ENCODE measurements at places on chromosomes 7 and 10. TPM values are rescaled to one million over a fixed set of nuclear protein-coding genes. Genes with fewer than 3 reads are reported as not detected.
A peak's percentile ranks its signal among the peaks of the same experiment; 100 is the strongest.

Gene CUBN
- 3.5 TPM for total RNA-seq

DNA sequence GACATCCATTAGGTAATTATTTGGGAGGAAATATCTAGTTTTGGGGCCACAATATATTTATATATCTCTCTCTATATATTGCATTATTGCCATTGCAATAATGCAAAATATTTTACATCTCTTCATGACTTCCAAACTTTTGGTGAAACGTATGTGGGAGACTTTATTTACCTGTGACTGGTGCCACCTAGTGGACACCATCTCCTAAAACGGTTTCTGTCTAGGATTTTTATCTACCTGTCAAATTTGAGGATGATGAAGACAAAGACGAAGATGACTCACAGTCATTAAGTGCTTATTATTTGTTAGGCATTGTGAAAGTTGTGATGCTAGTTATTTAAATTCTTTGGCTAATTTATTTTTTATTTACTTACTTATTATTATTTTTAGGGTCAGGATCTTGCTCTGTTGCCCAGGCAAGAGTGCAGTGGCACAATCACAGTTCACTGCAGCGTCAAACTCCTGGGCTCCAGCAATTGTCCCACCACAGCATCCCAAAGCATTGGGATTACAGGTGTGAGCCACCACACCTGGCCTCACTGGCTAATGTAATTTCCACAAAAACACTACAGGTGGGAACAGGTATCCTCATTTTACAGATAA, 18.7 kb upstream of the CBLL1 start:
- peak; percentile 61 for DNase-seq

GRCh38 chr7:116145245-116145852, 65.0 kb upstream of the TES start:
- DNase-seq = no peak

DNA sequence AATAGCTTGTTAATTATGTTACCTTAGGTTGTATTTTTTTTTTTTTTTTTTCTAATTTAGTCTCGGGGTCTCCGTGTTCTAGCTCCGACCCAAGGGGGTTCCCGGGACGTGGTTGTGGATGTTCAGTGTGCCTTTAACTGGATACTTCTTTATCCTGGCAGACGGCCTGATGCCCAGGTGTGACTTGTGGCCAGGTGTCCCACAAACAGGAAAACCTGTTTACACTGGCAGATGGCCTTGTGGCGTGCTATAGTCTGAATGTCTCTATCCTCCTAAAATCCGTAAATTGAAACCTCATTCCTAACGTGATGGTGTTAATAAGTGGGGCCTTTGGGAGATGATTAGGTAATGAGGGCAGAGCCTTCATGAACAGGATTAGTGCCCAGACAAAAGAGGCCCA, 546.4 kb upstream of the C7orf33 start:
- no peak for DNase-seq

DNA sequence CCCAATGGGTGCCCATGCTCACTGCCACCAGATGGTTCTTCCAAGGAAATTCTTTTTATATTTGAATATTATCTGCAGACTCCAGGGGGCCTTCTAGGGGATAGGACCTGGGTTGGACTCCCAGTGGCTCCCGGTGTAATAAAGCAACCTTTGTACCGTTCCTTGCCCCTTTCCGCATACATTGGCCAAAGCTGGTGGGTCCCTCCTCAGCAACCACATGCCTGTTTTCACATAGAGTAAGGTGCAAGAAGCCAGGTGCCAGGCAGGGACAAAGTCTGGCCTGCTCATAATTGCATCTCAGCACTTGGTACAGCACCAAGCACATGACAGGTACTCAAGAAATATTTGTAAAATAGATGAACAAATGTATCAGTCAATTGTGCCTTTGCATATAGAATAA, 46.4 kb upstream of the PPP1R3C start:
- no peak for DNase-seq
